Ovary (tissue), 10 donors: ENCODE measurements at places on chromosomes 16 and 17. TPM values are rescaled to one million over a fixed set of nuclear protein-coding genes. Genes with fewer than 3 reads are reported as not detected.

Gene TBC1D3G
- total RNA-seq, result not detected

Gene REXO5
- 7.6 TPM for total RNA-seq

Gene CD19
- 1.5 TPM for total RNA-seq

Gene RAB26
- total RNA-seq, result not detected

Gene HEATR3
- total RNA-seq, result 12.6 TPM

Gene MPV17L
- total RNA-seq, result 12.0 TPM

Gene ESRP2
- total RNA-seq, result 2.8 TPM

Gene CD300LF
- total RNA-seq, result 0.28 TPM

- H3K36me3 ChIP-seq, result no peaks in the 10 kb centered on the region
- DNase-seq, result no peak
- H3K4me3 ChIP-seq, result no peak overlapping the region
- H3K27ac ChIP-seq, result no peak overlapping the region
- no peaks in the 10 kb centered on the region for H3K4me1 ChIP-seq
Observed at GRCh38 chr16:49603956-49604355, 230.4 kb downstream of the C16orf78 start.

GRCh38 chr16:85750146-85750826 is 610 bp downstream of the C16orf74 start:
- peak; percentile 20 for DNase-seq
- no peaks in the 10 kb centered on the region for H3K36me3 ChIP-seq
- H3K27me3 ChIP-seq, result no peaks in the 10 kb centered on the region
- peaks cover 5% of the 10 kb centered on the region for H3K4me1 ChIP-seq
- no peak overlapping the region for H3K27ac ChIP-seq

GRCh38 chr17:73614256-73614655 is 30.0 kb downstream of the SDK2 start:
- H3K27ac ChIP-seq, result no peak overlapping the region
- H3K27me3 ChIP-seq, result no peaks in the 10 kb centered on the region
- DNase-seq, result no peak
- H3K4me1 ChIP-seq, result no peaks in the 10 kb centered on the region
- no peaks in the 10 kb centered on the region for H3K36me3 ChIP-seq

GRCh38 chr16:57485091-57485915 is 990 bp downstream of the DOK4 start:
- peak overlapping the region; percentile 41 for H3K4me3 ChIP-seq
- peak overlapping the region; percentile 58 for H3K27ac ChIP-seq
- H3K36me3 ChIP-seq, result no peaks in the 10 kb centered on the region
- DNase-seq, result peak; percentile 42

GRCh38 chr16:75919664-75920063 is 193.4 kb upstream of the CPHXL start:
- no peak for DNase-seq
- no peak overlapping the region for H3K4me3 ChIP-seq
- H3K27me3 ChIP-seq, result no peaks in the 10 kb centered on the region
- H3K36me3 ChIP-seq, result no peaks in the 10 kb centered on the region
- H3K27ac ChIP-seq, result no peak overlapping the region
- H3K4me1 ChIP-seq, result no peaks in the 10 kb centered on the region

DNA sequence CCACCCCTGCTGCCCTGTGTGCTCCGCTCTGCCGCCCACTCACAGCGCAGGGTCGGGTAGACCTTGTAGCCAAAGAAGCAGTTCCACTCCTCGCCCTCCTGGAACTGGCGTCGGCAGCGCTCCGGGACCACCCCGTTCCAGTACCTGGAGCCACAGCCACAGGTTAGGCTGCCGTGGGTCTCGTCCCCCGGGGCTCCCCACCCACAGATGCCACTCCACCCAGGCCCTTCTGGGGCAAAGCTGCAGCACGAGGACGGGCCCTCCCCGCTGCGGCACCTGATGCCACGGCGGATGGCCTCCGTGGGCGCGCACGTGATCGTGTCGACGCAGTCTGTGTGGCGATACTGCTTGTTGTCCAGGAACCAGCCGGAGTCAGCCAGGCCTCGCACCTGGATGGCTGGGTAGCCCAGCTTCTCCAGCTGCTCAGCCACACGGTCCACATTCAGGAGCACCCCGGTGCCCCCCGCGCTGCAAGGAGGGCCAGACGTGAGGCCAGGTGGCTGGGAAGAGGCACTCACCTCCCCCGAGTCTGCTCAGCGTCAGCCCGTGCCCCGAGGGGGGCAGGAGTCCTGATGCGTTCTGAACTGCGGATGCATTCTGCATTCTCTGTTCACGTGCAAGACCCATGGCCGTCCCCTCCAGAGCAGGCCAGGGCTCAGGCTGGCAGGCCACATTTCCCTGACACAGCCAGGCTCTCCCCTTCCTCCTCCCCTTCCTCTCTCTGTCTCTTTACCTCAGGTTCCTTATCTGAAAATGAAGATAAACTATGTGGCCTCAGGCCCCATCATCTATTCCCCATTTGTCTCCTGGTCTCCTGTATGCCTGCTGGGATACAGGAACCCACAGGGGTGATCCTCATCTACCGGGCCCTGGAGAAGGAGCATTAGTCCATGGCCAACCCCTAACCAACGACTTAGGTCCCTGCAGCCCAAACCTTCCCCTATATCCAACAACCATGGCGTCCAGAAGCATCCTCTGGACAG is 4.1 kb downstream of the NOTUM start:
- H3K27ac ChIP-seq, result no peak overlapping the region
- H3K4me1 ChIP-seq, result no peaks in the 10 kb centered on the region
- H3K27me3 ChIP-seq, result peaks cover 3% of the 10 kb centered on the region
- H3K4me3 ChIP-seq, result no peak overlapping the region

GRCh38 chr17:76643553-76644148 is at the start of gene ST6GALNAC1:
Gene ST6GALNAC1, minus strand, starts transcription at chr17:76643757. Its CDS starts 119 bp downstream, at chr17:76643638.
- no peak within 1 kb of the TSS for H3K27ac ChIP-seq
- H3K4me3 ChIP-seq, result peak within 1 kb of the TSS; percentile 16
- no peaks in the 10 kb centered on the region for H3K27me3 ChIP-seq
- H3K36me3 ChIP-seq, result no peaks in the 10 kb centered on the region
- DNase-seq, result no peak

DNA sequence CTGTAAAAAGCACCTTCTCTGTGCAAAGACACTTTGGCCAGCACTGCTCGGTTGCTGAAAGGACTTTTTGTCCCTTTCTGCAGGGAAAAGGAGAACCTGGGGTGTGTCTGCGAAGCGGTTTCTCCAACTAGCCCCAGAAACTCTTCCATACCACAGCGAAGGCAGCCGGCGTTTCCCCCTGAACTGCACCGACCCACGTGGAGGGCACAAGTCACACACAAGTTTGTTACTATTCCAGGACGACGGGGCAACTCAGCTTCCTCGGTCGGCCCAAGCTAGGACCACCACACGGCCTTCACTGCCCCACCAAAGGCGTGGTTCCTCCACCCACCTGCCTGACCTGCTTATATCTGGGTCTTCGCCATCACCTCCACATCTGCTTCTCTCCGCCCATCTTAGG is 1.9 kb downstream of the RTN4RL1 start:
- H3K36me3 ChIP-seq, result no peaks in the 10 kb centered on the region
- no peak overlapping the region for H3K4me3 ChIP-seq
- no peaks in the 10 kb centered on the region for H3K27me3 ChIP-seq

GRCh38 chr16:85620374-85620773 is 7.3 kb downstream of the GSE1 start:
- DNase-seq, result no peak
- H3K4me3 ChIP-seq, result no peak overlapping the region
- no peak overlapping the region for H3K27ac ChIP-seq
- no peaks in the 10 kb centered on the region for H3K36me3 ChIP-seq
- peaks cover 2% of the 10 kb centered on the region for H3K4me1 ChIP-seq

- no peak overlapping the region for H3K4me3 ChIP-seq
- DNase-seq, result no peak
- H3K27ac ChIP-seq, result no peak overlapping the region
- H3K36me3 ChIP-seq, result no peaks in the 10 kb centered on the region
- no peaks in the 10 kb centered on the region for H3K27me3 ChIP-seq
Observed at GRCh38 chr16:17382514-17382913, 88.2 kb downstream of the XYLT1 start.

- H3K4me1 ChIP-seq, result peaks cover 2% of the 10 kb centered on the region
- DNase-seq, result no peak
- no peak overlapping the region for H3K27ac ChIP-seq
- no peaks in the 10 kb centered on the region for H3K36me3 ChIP-seq
- H3K27me3 ChIP-seq, result no peaks in the 10 kb centered on the region
- H3K4me3 ChIP-seq, result no peak overlapping the region
Observed at GRCh38 chr16:72241008-72241407, 69.1 kb upstream of the PMFBP1 start.

GRCh38 chr17:65977041-65977440 is 214.9 kb downstream of the CEP112 start:
- H3K27ac ChIP-seq, result no peak overlapping the region
- no peak for DNase-seq
- H3K27me3 ChIP-seq, result no peaks in the 10 kb centered on the region
- no peaks in the 10 kb centered on the region for H3K4me1 ChIP-seq

GRCh38 chr16:31487720-31488467 is 5.0 kb downstream of the SLC5A2 start:
- H3K4me3 ChIP-seq, result peak overlapping the region; percentile 42
- DNase-seq, result no peak
- H3K27me3 ChIP-seq, result no peaks in the 10 kb centered on the region
- H3K36me3 ChIP-seq, result no peaks in the 10 kb centered on the region
- peaks cover 11% of the 10 kb centered on the region for H3K4me1 ChIP-seq

GRCh38 chr17:46853896-46854444 is 2.6 kb downstream of the WNT9B start:
- no peak overlapping the region for H3K4me3 ChIP-seq
- no peaks in the 10 kb centered on the region for H3K36me3 ChIP-seq
- no peak overlapping the region for H3K27ac ChIP-seq
- no peaks in the 10 kb centered on the region for H3K27me3 ChIP-seq
- H3K4me1 ChIP-seq, result peaks cover 6% of the 10 kb centered on the region
- no peak for DNase-seq

GRCh38 chr16:80347900-80348299 is 192.9 kb upstream of the DYNLRB2 start:
- no peaks in the 10 kb centered on the region for H3K36me3 ChIP-seq
- peaks cover 7% of the 10 kb centered on the region for H3K4me1 ChIP-seq
- H3K4me3 ChIP-seq, result no peak overlapping the region
- no peak overlapping the region for H3K27ac ChIP-seq
- DNase-seq, result peak; percentile 55

- no peak overlapping the region for H3K4me3 ChIP-seq
- H3K4me1 ChIP-seq, result peaks cover 23% of the 10 kb centered on the region
- H3K27me3 ChIP-seq, result no peaks in the 10 kb centered on the region
- peak overlapping the region; percentile 85 for H3K27ac ChIP-seq
- no peak for DNase-seq
Observed at GRCh38 chr17:67639555-67639954, 78.2 kb upstream of the NOL11 start.

DNA sequence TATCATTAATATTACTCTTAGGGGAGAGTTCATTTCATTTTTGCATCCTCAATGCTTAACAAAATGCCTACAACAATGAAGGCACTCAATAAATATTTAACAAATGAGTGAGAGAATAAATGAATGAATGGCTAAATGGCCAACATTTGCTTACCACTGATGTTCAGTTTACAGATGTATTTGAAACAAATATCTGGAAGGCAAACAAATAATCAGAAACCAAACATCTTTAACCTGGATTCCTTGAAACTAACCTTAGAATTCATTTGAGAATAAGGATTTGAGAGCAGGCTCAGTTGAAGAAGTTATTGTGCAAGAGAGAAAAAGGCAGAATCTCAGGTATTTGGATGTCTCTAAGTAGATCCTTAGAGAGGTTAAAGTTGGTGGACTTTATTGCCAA is 8.4 kb downstream of the NACA2 start:
- H3K27me3 ChIP-seq, result no peaks in the 10 kb centered on the region
- no peaks in the 10 kb centered on the region for H3K36me3 ChIP-seq
- H3K4me3 ChIP-seq, result no peak overlapping the region
- no peak overlapping the region for H3K27ac ChIP-seq

DNA sequence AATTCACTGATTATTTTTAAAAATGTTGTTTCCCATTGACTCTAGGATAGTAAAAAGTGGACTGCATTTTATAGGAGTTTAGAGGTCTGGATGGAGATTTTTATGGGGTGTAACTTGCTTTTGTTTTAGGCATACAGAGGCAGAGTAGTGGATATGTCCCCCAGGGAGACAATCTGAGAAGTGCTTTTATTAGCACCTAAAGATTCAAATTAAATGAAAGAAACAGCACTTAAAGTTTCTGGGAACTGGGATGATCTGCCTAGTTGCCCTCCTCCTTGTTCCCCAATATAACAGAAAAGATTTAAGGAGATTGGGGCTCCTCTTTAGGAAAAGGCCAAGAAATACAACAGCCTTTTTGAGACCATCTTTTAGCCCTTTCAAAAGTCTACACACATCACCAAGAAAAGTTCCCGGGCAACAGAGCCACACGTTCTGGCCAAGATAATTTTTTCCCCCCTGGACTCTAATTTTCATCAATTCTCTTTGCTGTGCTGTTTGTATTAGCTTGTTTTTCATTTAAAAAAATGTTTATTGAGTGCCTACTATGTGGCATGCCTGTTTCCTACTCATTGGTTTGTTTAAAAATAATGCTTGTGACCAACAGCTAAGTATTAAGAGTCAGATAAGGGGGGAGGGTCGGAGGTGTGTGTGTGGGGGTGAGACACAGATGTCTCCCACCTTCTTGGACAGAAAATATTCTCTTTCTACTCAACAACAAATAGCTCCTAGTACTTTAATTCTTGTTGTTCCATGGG is 2.5 kb upstream of the IGF2BP1 start:
- H3K27me3 ChIP-seq, result peaks cover 6% of the 10 kb centered on the region
- no peak overlapping the region for H3K27ac ChIP-seq
- peaks cover 4% of the 10 kb centered on the region for H3K4me1 ChIP-seq
- DNase-seq, result no peak
- H3K4me3 ChIP-seq, result no peak overlapping the region

DNA sequence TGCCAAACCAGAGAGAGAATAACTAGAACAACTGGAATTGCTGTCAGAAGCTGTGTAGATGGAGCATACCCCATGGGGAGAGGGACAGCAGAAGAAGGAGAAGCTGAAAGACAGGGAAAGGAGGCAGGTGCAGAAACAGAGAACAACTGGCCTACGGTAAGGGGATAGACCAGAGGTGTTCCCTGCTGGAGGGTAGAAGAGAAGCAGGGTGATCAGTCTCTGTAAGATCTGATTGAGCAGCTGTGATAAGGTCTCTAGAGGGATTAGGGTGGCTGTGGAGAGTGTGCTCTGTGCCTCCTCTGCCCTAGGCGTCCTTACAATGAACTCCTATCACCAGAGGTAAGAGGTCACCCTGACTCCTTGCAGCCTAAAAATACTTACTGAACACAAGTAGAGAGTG is 30.4 kb upstream of the HS3ST3B1 start:
- DNase-seq, result no peak
- no peaks in the 10 kb centered on the region for H3K27me3 ChIP-seq
- no peak overlapping the region for H3K4me3 ChIP-seq
- no peaks in the 10 kb centered on the region for H3K4me1 ChIP-seq
- no peak overlapping the region for H3K27ac ChIP-seq

- no peak for DNase-seq
- peaks cover 2% of the 10 kb centered on the region for H3K4me1 ChIP-seq
- H3K36me3 ChIP-seq, result no peaks in the 10 kb centered on the region
- H3K4me3 ChIP-seq, result no peak overlapping the region
- H3K27ac ChIP-seq, result peak overlapping the region; percentile 61
Observed at GRCh38 chr17:74380086-74380958, 13.0 kb downstream of the GPR142 start.
